RPMI8226 (cell line): ENCODE measurements at places on chromosomes 6 and 20.
A peak's percentile ranks its signal among the peaks of the same experiment; 100 is the strongest.

GRCh38 chr6:150877928-150878327 lies 12.4 kb downstream of the MTHFD1L start:
- no peak for DNase-seq

DNA sequence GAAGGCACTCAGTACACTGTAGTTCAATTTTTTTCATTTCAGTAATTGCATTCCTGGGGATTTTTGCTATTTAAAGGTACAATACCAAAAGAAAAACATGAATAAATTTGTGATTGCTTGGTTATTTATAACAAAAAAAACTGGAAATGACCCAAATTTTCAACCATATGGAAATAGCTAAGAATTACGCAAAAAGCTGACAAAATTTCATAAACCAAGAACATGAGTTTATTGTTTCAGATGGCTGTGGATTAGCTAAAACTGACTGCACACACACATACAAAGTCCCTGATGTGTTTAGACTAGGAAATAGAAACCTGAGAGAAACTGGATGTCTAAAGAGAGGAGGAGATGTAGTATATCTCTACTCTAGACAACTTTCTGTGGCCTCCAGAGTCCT lies 718.4 kb upstream of the CHD6 start:
- no peak for DNase-seq

- DNase-seq = no peak
These were observed 1.0 kb downstream of the BFSP1 start for GRCh38 chr20:17530153-17530552.

GRCh38 chr6:39114388-39114703 lies 640 bp downstream of the SAYSD1 start:
- DNase-seq = no peak

- DNase-seq = no peak
These were observed 1.2 kb downstream of the TREML2 start for GRCh38 chr6:41199552-41200246.

DNA sequence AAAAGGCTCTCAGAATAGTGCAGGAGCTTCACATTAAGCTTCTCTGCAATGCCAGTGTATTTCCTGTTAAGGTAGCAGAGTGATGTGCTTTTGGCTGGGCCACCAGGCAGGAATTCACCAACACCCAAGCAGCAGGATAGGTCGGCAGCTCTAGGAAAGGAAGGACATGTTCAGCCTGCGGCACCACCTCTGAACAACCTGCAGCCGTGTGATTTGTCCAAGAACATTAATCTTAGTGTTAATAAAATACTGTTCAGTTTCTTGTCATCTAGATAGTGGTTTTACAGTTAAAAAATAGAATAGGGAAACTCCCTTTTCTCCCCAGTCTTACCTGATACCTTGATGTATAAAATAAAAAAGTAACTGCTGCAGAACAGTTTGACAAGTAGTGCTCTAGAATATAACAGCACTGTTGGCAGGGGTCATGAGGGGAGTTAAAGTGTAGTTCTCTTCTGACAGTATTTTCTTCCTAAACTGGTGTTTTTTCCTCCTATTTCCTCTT lies 18.8 kb downstream of the ZNF292 start:
- no peak for DNase-seq

GRCh38 chr20:48186915-48187314 lies 401.6 kb upstream of the SULF2 start:
- DNase-seq = no peak

- DNase-seq = no peak
These were observed 85.5 kb upstream of the NT5E start for GRCh38 chr6:85364344-85364743.

DNA sequence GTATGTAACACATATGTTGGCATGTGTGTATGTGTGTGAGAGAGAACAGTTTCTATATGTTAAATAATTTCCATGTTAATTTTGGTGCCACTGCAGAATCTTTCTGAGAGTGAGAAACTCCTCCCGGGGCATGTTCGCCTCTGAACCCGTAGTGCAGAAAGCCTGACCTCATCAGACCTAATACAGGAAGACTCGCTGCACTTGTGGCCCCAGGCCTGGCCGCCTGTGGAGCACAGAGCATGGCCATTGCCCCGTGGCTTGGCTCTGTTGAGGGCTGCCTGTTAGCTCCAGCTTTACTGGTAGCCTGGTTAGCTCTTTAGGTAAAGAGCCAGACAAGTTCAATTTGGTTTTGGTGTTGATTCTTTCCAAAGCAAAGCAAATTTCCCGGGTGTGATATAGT lies 25.5 kb downstream of the FARS2 start:
- DNase-seq = no peak

DNA sequence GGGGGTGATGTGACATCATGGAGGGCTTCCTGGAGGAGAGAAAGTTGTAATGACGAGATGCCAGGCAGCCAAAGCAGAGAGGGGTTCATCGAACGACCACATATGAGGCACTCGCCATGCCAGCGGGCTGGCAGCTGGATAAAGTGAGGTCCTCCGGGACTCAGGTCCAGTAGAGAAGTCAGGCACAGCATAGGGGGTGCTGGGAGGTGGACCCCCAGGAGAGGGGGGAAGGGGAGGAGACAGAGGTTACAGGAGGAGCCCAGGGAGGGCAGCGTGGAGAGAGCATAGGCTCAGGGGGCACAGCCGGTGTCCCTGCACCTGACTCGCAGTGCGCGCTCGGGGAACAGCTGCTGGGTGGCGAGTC lies 174.7 kb downstream of the BMP7 start:
- DNase-seq = no peak

DNA sequence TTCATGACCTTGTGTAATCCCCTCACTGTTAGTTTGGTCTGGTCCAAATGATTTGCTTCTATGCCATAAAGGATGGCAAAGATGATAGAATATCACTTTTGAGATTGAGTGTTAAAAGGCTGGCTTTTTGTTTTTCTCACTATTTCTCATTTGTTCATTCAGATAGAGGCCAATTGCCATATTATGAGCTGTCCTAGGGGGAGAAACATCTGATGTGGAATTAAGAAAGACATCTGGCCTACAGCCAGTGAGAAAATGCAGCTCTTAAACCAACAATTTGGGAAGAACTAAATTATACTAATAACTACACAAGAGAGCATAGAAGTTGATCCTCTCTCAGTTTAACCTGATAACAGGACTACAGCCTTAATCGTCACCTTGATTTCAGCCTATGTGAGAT lies 1668.6 kb downstream of the GRIK2 start:
- DNase-seq = no peak

GRCh38 chr6:170049641-170050561 lies 241.0 kb downstream of the DLL1 start:
- DNase-seq = no peak

- no peak for DNase-seq
These were observed 10.4 kb upstream of the MMP9 start for GRCh38 chr20:45998337-45998736.

- DNase-seq = no peak
These were observed 74.0 kb upstream of the SAMD5 start for GRCh38 chr6:147434516-147434915.

- DNase-seq = no peak
These were observed 65.0 kb upstream of the SLC2A12 start for GRCh38 chr6:134117409-134117808.

DNA sequence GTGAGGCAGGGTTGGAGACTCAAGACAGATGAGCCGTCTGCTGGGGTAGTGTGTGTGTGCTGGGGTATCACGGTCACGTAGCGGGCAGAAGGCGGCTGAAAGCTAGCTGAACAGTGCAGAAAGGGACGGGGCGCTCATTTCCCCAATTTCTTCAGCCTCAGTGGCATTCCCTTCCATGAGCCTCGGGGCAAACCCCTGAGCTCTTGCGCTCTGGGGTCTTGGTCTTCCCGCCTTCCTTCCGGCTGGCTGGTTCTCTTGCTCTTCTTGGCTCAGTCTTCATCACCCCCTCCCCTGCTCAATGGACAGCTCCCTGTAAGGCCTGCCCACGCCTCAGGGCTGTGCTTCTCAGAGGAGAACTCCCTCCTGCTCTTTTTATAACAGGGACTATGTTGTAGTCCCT lies 15.5 kb upstream of the TMEM181 start:
- no peak for DNase-seq

GRCh38 chr6:87308970-87309369 lies 13.4 kb upstream of the SMIM8 start:
- DNase-seq = no peak

GRCh38 chr6:43719511-43719910 lies 31.9 kb upstream of the MRPS18A start:
- DNase-seq = no peak

- no peak for DNase-seq
These were observed 281.6 kb upstream of the SULF2 start for GRCh38 chr20:48066851-48067250.

- no peak for DNase-seq
These were observed 60.4 kb upstream of the AKAP12 start for GRCh38 chr6:151179321-151179720.

DNA sequence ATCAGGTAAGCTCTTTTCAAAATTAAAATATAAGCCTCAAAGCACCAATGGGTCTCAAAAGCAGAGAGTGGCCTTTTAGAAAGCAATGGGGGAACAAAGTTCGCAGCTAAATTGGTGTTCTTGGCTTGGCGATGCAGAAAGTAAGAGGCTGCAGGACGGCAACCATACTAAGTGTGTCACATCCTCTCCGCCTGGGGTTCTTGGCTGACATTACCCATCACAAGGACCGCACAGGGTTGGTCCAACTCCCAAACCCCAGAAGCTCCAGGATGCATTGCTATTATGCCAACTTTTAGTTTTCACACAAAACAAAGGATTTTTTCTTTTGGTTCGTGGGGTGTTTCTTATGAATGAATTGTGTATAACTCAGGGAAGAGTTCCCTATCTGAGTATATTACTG lies 124.8 kb downstream of the PRKN start:
- no peak for DNase-seq

- DNase-seq = no peak
These were observed 125.6 kb downstream of the CDC5L start for GRCh38 chr6:44512868-44513741.

DNA sequence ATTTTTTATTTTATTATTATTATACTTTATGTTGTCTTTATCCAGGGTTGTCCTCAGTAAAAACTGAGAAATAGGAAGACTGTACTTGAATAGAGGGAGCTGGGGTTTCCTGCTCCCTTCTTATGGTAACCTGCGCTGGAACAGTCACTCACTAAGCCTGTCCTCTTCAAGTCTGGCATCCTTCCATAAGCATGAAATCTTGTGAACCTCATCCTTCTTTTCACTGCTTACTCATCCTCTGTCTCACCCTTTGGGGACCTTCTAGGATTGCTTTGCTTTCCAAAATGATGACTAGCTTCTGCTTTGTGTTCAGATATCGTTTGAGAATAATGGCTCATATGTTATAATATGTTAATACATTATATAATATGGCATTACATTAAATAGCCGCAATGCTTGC lies 90.6 kb downstream of the C6orf118 start:
- no peak for DNase-seq

- no peak for DNase-seq
These were observed 90.3 kb downstream of the SNX5 start for GRCh38 chr20:17878069-17878911.

DNA sequence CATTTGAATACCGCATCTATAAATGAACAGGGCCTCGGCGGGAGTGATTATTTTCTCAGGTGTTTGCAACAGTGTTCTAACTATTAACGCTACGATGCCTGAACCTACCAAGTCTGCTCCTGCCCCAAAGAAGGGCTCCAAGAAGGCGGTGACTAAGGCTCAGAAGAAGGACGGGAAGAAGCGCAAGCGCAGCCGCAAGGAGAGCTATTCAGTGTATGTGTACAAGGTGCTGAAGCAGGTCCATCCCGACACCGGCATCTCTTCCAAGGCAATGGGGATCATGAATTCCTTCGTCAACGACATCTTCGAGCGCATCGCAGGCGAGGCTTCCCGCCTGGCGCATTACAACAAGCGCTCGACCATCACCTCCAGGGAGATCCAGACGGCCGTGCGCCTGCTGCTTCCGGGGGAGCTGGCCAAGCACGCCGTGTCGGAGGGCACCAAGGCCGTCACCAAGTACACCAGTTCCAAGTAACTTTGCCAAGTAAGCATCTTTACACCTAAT lies 70.9 kb downstream of the HFE start:
- no peak for DNase-seq

DNA sequence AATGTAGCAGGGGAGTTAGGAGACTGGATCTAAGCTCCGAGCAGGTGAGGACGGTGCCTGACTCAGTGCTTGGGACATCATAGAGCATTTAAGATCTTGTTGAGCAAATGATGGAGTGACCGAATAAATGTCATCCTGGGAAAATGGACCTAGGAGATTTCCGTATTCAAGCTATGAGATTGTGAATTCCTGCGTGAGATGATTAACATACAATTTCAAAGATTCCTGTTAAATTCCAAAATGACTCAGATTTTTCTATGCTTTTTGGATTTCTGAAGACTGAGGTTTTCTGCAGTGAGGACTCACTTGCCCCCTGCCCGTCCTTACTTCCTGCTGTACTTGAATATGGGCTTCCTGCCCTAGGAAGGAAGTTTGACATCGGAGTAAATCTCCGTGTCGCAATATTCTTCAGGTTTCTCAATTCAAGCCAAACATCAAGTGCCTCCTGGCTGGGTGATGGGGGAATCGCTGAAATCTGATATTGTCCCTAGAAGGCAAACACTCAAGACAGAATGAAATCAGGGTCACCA lies 5.2 kb downstream of the SYTL3 start:
- DNase-seq = no peak

- DNase-seq = no peak
These were observed 72.0 kb downstream of the ANKS1A start for GRCh38 chr6:34961082-34961481.

- no peak for DNase-seq
These were observed 137.8 kb downstream of the CENPW start for GRCh38 chr6:126477678-126478077.

DNA sequence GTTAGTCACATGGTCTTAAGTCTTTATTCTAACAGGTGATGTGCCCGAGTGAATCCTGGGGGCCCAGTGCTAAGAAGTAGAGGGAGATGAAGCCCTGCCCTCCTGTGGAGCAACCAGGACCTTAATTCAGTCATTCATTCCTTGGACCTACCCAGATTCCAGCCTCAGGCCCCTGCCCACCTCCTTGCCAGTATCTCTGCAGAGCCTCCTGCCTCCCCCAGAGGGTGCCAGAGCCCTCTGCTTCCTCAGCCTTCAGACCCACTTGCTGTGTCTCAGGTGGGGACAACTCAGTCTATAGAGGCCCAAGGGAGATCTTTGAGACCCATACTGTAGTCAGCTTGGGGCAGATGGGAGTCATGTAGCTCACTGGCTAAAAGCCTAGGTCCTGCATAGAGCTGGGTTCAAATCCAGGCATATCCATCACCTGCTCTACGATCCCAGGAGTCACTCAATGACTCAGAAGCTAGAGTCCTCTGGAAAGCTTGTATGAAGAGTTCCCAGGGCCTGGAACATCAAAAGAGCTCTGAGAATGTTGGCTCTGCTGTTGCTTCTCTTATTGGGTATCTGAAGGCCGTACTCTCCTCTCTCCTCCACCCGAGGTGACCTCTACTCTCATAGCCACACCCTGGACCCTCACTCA lies 3.9 kb upstream of the SIGLEC1 start:
- DNase-seq = peak; percentile 67
